ENCODE measurements at places on chromosomes 7 and 10.

- no peak for DNase-seq
Measured at GRCh38 chr10:62895063-62895462, 78.9 kb upstream of the EGR2 start.

GRCh38 chr7:70389531-70390151, 742.3 kb upstream of the GALNT17 start:
- no peak for DNase-seq

DNA sequence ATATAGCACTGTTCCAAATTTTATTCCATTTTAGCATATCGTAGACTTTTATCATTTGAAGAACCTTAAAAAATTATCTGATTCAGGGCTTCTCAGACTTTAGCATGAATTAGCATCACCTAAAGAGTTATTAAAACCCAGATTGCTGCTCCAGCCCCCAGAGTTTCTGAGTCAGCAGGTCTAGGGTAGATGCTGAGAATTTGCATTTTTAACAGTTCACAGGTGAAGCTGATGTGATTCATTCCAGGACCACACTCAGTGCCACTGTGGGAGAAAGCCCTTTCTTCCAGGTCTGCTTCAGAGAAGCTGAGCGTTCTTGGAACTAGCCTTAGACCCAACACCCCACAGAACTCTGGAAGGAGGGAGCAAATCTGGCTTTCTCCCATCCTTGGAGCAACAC, 174.1 kb upstream of the YAE1 start:
- DNase-seq = no peak

GRCh38 chr10:78576276-78576675, 492.5 kb upstream of the ZMIZ1 start:
- DNase-seq = no peak

DNA sequence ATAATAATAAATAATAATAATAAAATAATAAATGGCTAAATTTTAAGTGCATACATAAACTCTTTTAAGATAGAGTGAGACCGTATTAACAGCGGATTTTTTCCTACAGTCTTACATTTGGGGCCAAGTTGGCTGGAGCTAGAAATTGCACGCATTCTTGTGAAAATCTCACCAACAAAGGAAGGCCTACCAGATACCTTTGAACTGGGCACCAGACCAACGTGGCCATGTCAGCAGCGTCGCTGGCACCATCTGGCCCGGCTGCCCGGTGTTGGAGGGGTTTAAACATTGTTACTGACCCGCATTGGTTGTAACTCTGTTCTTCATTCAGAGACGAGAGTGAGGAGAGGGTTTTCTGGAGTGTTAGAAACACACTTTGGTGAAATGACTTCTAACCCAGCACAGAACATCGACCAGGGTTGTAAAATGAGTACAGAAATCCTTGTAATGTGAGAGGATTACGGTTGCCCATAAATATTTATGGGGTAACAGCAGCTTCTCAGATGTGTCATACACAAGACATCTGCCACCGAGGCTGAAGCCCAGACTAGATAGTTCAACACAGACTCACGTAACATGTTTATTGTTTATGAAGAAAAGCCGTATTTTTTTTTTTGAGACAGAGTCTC, 34.6 kb upstream of the UNCX start:
- DNase-seq = no peak

GRCh38 chr10:104359811-104360210, 6.2 kb downstream of the CFAP58 start:
- DNase-seq = no peak

GRCh38 chr7:22717760-22718159, 9.2 kb upstream of the IL6 start:
- no peak for DNase-seq

GRCh38 chr10:89301232-89301631, 614 bp upstream of the IFIT2 start:
- no peak for DNase-seq

- no peak for DNase-seq
Measured at GRCh38 chr7:17944720-17945119, 4.4 kb upstream of the SNX13 start.

DNA sequence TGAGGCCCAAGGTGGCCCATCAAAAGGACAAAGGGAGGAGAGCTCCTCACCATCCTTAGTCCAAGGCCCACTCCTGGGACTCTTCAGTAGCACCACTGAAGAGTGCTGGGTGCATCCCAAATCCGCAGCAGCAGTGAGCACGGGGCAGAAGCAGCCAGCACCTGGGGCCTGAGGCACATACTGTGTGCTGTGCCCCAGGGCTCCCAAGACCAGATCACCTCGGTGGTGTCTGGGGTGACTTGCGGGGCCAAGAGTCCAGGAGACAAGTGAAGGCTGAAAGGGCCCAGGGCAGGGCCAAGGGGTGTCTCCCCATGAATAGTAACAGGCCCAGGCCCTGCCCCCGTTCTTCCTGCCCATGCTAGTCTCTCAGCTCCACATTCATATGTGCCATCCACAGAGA, 59.9 kb upstream of the INSIG1 start:
- DNase-seq = no peak

DNA sequence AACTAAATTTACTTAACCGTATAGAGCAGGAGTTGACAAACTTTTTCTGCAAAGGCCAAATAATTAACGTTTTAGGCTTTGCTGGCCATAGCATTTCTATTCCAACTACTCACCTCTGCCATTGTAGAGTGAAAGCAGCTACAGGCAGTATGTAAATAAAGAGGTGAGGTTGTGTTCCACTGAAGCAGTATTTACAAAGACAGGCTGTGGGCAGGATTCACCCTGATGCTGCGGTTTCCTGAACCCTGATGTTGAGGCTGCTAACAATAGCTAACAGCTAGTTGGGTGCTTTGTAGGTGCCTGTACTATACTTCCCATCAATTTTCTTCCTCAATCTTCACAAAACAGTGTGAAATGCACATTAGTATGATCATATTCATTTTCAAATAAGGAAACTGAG, 47.0 kb upstream of the LAMB1 start:
- DNase-seq = no peak
